ENCODE measurements at places on chromosomes 1 and 21.

DNA sequence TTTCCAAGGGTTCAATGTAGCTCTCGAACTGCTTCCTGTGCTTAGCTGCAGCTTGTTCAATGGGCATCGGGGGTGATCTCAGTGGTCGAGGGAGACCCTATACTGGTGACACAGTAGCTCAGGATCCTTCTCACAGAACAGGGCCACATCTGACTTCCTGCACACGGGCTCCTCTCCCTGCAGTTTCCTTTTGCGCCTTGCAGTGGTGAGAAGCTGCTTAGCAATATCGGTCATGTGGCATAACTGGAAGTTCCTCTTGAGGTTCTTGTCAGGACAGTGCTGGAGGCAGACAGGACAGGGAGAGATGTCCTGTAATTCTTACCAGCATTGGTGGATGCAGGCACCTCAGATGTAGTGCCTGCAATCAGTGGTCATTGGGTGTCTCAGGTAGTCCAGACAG lies 140.5 kb upstream of the MAP1LC3C start:
- DNase-seq: no peak

GRCh38 chr1:212351588-212352362 lies 62.9 kb downstream of the PACC1 start:
- DNase-seq: no peak

- DNase-seq: no peak
These were observed 38.3 kb downstream of the GJA5 start for GRCh38 chr1:147722124-147722523.

GRCh38 chr1:234724516-234725176 lies 114.7 kb upstream of the IRF2BP2 start:
- no peak for DNase-seq

GRCh38 chr1:39852214-39852791 lies 31.0 kb downstream of the TRIT1 start:
- no peak for DNase-seq

GRCh38 chr1:25028907-25029599 lies 99.0 kb upstream of the RUNX3 start:
- DNase-seq: no peak

- DNase-seq: no peak
These were observed 2.5 kb downstream of the CGN start for GRCh38 chr1:151513626-151514121.

GRCh38 chr1:107181253-107181969 lies 40.6 kb downstream of the NTNG1 start:
- DNase-seq: no peak

DNA sequence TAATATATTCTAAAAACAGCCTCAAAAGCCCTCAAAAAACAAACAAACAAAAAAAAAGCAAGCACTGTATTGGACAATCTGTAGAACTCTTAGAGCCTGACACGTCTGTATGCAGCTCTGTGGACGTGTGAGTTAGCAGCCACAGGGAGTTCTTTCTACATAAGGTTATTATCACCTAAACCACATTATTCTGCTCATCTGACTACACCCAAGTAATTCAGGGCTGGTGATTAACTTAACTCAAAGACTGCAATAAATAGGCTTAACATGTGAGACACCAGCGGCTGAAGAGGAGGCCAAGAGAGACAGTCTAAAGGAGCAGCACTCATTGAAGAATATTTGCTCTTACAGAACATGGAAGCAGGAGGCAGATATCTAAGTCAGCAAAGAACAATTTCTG lies 316.0 kb downstream of the VAV3 start:
- DNase-seq: no peak

DNA sequence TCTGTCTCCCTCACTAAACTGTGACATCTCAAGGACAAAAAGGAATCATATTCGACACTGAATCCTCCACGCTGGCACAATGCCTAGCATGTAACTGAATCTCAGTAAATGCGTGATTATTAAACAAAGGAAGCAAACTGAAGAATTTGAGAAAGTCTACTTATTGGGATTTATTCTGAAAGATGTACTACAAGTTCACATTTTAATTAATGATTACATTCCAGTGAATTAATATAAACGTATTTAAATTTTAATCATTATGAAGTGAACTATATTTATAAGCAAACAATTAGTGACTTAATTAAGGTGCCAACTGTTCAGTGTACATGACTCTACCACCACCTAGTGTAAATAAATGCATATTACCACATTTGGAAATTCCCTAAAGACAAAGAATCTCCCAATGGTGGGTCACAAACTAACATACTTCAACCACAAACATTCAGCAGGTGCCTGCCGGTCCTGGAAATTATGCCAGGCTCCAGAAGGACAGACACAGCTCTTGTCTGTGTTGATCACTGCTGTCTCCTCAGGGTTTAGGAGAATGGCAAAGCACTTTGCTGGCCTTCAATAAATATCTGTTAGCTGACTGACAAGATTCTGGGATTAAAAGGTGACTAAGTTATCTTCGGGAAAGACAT lies 56.3 kb downstream of the SMYD3 start:
- DNase-seq: no peak

- DNase-seq: no peak
These were observed 22.6 kb upstream of the MYSM1 start for GRCh38 chr1:58722414-58722813.

- DNase-seq: no peak
These were observed 3.0 kb downstream of the EFNA3 start for GRCh38 chr1:155081472-155082300.

GRCh38 chr1:226064816-226065248 lies 2.3 kb downstream of the H3-3A start:
- no peak for DNase-seq
